Stimulated activated CD8-positive, alpha-beta memory T cell treated with anti-CD3 and anti-CD28 coated beads, Interleukin-4, amount 100 ng/mL, for 1 hour (primary cell): ENCODE measurements at places on chromosomes 5 and 9.

GRCh38 chr5:976849-977751 lies 31.5 kb upstream of the NKD2 start:
- no peak for DNase-seq

DNA sequence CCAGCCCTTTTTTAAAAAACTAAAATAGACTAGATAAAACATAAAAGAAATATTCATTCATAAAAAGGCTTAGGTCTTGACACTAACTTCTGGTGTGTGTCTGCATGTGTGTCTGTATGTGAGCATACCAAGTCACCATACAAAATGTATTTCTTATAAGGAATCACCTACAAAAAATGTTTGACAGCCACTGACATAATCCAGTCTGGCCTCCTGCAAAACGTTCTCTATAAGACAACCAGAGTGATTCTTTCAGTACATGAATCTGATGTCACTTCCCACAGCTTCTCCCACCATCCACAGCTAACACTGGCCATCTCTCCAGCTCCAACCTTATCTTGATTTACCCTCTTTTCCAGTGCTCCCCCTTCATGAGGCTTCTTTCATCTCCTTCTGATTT lies 192.3 kb downstream of the TLE1 start:
- DNase-seq = no peak

GRCh38 chr9:126872516-126872915 lies 12.1 kb downstream of the ZBTB34 start:
- DNase-seq = no peak

DNA sequence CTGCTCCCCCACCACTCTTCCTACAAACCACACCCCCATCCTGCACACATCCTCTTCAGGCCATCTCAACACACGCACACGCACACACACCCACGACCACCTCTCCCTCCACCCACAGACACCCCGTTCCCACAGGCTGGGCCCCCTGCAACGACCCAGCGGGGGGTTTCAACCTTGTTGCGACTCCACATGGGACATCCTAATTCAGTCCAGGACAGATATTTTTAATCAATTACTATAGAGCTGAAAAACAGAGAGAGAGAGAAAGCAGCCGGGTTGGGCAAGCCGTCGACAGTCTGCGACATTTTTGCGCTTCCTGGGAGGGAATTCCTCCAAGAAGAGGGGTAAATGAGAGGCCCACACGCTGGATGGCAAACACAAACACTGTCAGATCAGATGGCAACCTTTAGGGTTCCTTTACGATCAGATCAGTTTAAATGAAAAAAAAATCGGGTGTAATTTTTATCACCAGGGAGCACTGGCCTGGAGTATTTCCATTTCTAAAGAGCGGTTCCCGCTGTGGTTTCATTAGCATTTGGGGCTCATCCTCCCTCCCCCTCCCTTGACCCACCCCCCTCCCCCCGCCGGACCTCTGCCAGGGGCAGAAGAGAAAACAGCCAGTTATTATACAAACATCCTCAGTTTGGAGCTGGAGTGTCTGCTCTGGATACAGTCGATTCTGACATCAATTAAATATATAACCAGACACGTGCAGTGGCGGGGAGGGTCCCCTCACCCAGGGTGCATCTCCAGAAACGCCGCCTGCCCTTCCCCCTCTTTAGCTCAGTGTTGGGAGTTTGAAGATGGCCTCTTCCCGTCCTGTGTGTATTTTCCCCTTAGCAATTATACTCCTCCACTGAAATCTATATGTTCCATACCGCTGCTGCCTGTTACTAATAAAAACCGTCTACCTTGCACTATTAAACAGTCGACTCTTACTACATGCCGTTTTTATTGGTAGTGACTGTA lies 2.3 kb upstream of the IRX2 start:
- no peak for DNase-seq

DNA sequence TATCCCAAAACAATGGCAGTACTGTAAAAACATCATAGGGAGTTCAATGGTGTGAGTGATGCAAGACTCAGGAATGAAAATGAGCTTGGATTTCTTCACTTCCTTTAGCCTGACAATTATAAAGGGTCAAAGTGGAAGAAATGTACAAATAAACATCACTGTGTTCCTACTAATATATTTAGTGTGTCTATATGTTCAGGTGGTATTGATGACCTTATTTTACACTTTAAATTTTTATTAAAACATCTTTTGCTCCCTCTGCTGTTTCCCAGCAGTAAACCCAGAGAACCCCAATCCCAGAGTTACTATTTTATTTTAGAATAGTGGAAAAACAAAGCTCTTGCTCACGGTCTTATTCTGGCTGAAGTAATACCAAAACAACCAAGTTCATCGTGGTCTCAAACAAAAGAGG lies 2.0 kb downstream of the LOX start:
- DNase-seq = no peak

- no peak for DNase-seq
These were observed 156.3 kb upstream of the FST start for GRCh38 chr5:53323943-53324642.

- no peak for DNase-seq
These were observed 65.7 kb upstream of the EIF4EBP3 start for GRCh38 chr5:140481758-140482157.

GRCh38 chr5:15834596-15835245 lies 334.7 kb downstream of the FBXL7 start:
- no peak for DNase-seq

DNA sequence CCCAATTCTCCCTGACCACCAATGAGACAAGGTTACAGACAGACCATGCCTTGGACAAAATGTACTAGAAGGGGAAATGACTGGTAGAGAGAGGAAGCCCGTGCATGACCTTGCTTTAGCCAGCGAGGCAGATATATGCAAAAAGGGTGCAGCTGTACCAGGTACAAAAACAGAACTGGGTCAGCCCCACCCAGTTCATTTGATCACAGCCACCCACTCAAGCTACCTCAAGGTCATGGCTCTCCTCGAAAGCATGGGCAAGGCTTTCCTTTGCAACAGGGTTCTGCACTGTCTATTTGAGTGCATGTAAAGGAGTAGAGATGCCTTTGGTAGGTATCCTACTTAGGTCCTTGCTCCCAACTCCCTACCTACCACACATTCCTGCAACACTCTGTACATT lies 33.3 kb downstream of the TLE1 start:
- DNase-seq = no peak

- DNase-seq = no peak
These were observed 703.5 kb upstream of the RGMB start for GRCh38 chr5:98069876-98070512.

DNA sequence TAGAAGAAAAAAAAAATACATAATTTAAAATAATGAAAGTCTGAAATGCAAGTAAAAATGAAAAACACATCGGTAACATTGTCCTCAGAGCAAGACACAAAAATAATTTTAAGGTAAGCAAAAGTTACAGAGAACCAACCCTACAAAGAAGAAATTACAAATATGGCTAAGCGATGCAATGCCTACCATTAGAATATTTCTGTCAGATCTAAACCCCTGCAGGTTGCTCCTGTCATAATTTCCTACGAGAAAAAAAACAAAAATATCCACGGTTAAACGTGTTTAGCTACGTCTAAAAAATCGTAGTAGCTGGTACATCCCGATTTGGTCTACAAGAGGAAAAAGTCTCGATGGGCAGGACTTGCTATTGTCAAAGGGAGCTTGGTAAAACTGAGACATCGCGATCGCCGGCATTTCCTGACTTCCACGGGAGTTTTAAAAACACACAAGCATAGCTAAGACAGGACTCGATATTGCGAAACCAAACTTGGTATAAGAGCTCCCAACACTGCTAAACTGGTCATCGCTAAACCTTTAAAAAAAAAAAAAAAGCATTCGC lies 1.1 kb upstream of the ANXA2R start:
- DNase-seq = no peak

GRCh38 chr5:165622864-165623536 lies 2117.6 kb downstream of the MAT2B start:
- DNase-seq = no peak

- DNase-seq = no peak
These were observed 178.0 kb downstream of the RFK start for GRCh38 chr9:76216161-76216649.

DNA sequence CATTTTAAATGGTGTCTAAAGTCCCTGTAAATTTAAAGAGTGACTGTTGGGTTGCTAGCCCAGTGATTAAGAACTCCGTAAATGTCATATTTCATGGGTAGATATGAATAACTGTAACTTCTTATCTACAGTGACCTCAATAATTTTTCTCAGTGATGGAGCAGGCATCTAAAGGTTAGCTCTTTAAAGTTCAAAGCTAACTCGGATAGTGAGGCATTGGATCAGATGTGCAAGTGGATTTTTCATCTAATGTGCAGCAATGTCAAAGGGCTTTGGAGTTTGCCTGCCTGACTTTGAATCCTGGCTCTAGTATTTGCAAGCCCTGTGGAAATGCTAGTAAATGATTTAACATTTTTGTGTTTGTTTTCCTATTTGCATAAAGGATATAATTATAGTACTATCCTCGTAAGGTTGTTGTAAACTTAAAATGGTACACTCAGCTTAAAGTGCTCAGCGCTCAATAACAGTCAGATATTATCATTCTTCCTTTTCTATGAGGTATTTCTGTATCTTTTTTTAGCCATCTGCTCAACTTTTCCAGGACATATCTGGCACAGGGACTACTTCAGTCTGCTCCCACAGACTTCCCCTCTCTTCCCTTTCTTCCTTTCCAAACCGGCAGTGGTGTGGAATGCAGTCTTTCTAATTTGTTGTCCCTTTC lies 163.7 kb upstream of the ELL2 start:
- DNase-seq = no peak

- DNase-seq = no peak
These were observed 26.7 kb upstream of the ZNF169 start for GRCh38 chr9:94232428-94232827.

GRCh38 chr9:96082516-96083232 lies 207.2 kb downstream of the ERCC6L2 start:
- DNase-seq = no peak

- DNase-seq = no peak
These were observed 244.6 kb downstream of the RAB3C start for GRCh38 chr5:58827463-58827862.

- no peak for DNase-seq
These were observed 21.7 kb downstream of the HBEGF start for GRCh38 chr5:140324617-140325241.

GRCh38 chr9:124950050-124950718 lies 9.3 kb upstream of the GOLGA1 start:
- DNase-seq = no peak

GRCh38 chr5:180071531-180072255 lies at the start of gene RNF130:
Gene RNF130, minus strand, starts transcription at chr5:180071759. Its CDS starts 57 bp downstream, at chr5:180071702.
- DNase-seq = peak; percentile 67

DNA sequence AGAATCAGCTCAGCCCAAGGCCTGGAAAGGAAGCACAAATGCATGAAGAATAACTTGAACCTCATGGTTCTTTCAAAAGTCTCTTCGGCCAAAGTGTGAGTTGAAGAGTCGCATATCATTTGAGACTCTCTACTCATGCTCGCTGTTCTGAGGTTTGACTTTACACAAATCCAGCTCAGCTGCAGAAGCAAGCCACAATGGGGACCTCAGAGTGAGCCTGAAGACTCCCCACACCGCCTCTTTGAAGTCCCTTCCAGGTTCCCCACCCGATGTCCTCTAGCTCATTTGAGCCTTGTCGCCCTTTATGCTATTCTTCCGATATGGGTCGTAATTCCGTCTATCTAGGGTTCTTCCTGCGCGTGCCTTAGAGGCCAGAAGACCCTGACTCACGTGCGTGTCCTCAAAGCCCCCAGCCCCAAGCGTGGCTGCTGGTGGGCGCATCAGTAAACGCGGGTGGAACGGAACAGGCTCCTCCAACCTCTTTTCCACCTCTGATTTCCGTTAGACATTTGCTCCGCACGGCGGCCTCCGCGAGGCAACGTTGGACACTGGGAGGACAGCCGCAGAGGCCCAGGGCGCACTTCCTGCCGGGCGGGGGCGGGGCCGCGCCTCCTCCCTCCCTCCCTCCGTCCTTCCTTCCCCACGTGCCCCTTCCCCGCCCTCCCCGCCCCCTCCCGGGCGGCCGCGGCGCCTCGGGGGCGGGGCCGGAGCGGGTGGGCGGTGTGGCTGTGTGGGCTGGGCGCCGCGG lies at the start of gene SNX30:
Gene SNX30 (plus strand): TSS at position 745 of the 748 bp plus-strand sequence. CDS start 242 bp downstream, outside the sequence.
- peak; percentile 62 for DNase-seq

GRCh38 chr9:86749894-86750255 lies 197.4 kb downstream of the GAS1 start:
- DNase-seq = no peak

DNA sequence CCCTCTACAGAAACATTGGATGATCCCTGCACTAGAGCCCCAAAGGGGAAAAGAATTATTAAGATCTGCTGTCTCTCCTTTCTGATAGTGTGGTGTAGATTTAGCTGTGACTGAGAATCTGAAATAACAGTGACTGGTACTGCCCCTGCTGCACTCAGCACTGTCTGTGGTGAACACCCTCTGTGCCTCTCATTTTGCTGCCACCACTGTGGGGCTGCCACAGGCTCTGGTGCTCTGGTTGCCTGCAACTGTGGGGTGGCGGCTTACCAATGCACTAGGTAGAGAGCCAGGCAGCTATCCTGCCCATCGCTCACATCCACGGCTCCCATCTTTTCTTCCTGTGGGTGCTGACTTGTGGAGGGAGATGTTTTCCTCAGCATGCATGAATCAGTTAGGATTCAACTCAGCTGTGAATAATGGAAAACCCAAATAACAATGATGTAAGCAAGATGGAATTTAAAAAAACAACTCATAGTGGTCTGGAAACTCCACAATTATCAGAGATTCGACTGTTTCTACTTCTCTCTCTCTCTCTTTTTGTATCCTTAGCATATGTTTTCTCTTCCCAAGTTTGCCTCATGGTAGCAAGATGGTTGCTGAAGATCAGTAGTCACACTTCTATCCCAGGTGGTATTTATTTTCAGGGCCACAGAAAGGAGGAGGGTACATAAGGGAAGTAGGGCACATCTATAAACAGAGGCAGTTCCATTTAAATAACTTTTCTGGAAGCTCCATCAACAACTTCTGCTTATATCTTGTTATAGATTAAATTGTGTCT lies 99.8 kb upstream of the DAP start:
- no peak for DNase-seq

GRCh38 chr9:5354184-5354583 lies 14.5 kb upstream of the RLN1 start:
- no peak for DNase-seq

GRCh38 chr9:112249277-112249676 lies 74.2 kb upstream of the SUSD1 start:
- no peak for DNase-seq

GRCh38 chr5:176810081-176810597 lies at the start of gene UNC5A:
Gene UNC5A, plus strand, starts transcription at chr5:176810559. Its CDS starts 192 bp downstream, at chr5:176810751.
- DNase-seq = no peak
